SJSA1 (cell line): ENCODE measurements at places on chromosomes 1 and 21. TPM values are rescaled to one million over a fixed set of nuclear protein-coding genes. Genes with fewer than 3 reads are reported as not detected.

DNA sequence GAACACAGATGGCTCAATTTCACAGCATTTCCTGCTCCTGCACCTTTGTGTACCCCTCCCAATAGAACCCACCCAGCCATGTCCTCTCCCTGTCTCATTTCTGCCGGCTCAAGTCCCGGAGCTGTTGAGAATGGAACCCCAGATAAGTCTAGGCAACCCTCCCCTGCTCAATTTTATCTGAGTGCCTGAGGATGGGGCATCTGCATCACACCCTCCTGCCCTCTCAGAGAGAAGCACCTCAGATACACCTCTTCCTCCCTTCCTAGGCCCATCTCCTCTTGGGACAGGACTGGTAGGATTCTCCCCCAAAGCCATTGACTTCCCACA is 1.1 kb downstream of the KIF21B start:
- no peaks in the 10 kb centered on the region for H3K36me3 ChIP-seq
- no peak overlapping the region; the same call in 1 of the 2 replicates for H3K4me3 ChIP-seq
- H3K27ac ChIP-seq = no peak overlapping the region
- H3K27me3 ChIP-seq = no peaks in the 10 kb centered on the region

DNA sequence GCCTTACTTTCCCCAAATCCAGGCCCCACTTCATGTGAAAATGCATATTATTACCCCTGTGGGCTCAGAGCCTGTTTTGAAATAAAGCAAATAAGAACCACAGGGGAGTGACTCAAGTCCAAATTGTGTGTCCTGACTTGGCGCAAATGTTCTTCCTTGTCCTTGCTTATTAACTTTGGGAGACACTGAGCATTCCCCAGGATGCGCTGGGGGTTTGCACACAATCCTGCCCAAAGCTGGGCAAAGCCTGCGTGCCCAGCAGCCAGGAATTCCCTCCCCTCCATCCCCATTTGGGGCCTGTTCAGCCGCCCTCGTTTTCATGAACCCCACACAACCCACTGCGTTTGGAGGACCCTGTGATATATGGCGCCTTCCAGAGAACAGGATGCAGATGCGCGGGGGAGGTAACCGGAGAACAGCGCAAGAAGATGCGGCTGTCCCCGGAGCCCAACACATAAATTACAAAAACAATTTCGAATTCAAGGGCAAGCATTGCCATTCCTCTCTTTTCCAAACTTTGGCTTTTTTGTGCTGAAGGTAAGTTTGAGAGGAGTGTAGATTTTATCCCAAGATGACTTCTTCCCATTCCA is 42.4 kb upstream of the CLDN14 start:
- no peaks in the 10 kb centered on the region for H3K4me1 ChIP-seq
- no peak overlapping the region for H3K27ac ChIP-seq
- H3K27me3 ChIP-seq = 0 out of 2 replicates have a peak, but pooled peaks cover 3% of the 10 kb centered on the region
- DNase-seq = no peak

DNA sequence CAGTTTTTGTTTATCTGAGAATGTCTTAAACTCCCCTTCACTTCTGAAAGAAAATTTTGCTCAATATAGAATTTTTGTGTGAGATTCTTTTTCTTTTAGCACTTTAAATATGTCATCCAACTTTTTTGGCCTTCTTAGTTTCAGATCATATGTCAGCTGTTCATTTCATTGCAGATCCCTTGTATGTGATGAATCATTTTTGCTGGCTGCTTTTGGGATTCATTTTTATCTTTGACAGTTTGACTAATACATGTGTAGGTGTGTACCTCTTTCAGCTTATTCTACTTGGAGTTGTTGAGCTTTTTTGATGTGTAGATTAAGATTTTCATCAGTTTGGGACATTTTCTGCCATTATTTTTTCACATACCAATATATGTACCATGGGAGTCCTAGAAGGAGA is 156.8 kb downstream of the FASLG start:
- DNase-seq = no peak
- no peak overlapping the region for H3K27ac ChIP-seq
- H3K36me3 ChIP-seq = no peaks in the 10 kb centered on the region
- H3K4me3 ChIP-seq = no peak overlapping the region

GRCh38 chr1:235304549-235305451 is 23.2 kb downstream of the ARID4B start:
- no peaks in the 10 kb centered on the region for H3K27me3 ChIP-seq
- no peak overlapping the region for H3K4me3 ChIP-seq
- no peak overlapping the region for H3K27ac ChIP-seq
- peaks cover 2% of the 10 kb centered on the region; the same call in 1 of the 2 replicates for H3K4me1 ChIP-seq

DNA sequence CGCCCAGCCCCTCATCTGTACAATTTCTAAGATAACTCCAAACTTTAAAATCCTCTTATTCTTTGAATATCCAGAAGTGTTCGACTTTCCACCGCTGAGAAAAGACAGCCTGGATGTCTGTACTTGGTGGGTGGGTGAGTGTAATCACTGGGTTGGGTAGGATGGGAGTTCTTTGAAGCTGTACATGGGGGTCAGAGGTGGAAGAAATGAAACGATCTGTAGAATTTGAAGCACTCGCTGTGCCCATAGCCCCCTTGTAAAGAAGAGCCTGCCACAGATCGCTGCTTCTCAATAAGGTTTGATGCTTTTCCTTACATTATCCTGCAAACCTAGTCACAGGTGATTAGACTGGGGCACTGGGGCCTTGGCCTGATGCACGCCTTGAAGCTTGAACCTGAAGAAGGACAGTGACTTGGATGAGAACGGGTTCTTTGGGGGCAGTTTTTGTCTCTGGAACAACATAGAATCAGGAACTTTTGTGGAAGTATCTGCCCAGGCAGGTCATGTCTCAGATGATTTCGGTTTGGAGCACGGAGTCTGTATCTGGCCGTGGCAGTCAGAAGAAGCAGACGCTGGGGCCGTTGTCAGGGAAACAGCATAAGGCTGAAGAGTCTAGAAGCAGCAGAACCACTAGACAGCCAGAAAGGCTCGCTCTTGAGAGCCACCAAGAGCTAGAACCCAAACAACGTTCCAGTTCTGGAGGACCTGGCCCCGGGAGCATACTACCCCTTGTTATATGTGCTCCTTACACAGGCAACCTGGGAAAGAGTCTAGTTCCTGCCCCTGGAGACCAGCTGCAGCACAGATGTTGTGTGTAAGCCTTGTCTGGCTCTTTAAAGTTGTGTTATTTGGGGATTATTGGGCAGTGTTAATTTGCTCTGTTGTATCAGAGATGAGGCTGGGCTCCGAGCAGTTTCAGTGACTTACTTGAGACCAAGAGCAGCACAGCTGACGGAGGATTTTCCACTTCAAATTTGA is 45.1 kb upstream of the SCCPDH start:
- no peaks in the 10 kb centered on the region for H3K4me1 ChIP-seq
- H3K4me3 ChIP-seq = no peak overlapping the region
- H3K27ac ChIP-seq = no peak overlapping the region
- DNase-seq = no peak
- H3K27me3 ChIP-seq = no peaks in the 10 kb centered on the region

DNA sequence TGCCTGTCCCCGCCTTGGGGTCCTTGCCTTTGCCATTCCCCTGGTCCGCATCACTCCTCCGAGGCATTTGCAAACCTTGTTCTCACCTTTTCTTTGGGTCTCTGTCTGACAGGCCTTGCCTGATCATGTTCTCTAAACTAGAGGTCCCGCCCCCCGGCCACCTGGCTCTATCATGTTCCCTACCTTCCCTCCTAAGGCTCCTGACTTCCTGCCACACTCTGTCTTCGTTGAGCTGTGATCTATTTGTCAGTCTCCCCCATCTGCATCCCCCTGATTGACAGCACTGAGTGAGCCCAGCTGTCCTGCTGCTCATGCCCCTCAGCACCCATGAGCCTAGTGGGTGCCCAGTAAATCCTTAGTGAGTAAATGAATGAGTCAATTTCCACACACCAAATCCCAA is 22.8 kb downstream of the ERG start:
- H3K27ac ChIP-seq = no peak overlapping the region
- H3K36me3 ChIP-seq = no peaks in the 10 kb centered on the region
- no peak overlapping the region for H3K4me3 ChIP-seq
- H3K4me1 ChIP-seq = no peaks in the 10 kb centered on the region
- H3K27me3 ChIP-seq = no peaks in the 10 kb centered on the region
- DNase-seq = no peak

GRCh38 chr1:161678500-161678899 is 15.6 kb downstream of the FCGR2B start:
- no peaks in the 10 kb centered on the region; the same call in 1 of the 2 replicates for H3K27me3 ChIP-seq
- no peak overlapping the region for H3K4me3 ChIP-seq
- DNase-seq = no peak
- no peaks in the 10 kb centered on the region for H3K4me1 ChIP-seq
- H3K36me3 ChIP-seq = no peaks in the 10 kb centered on the region
- H3K27ac ChIP-seq = no peak overlapping the region

- H3K27me3 ChIP-seq = no peaks in the 10 kb centered on the region
- H3K4me1 ChIP-seq = peaks cover 58% of the 10 kb centered on the region
- peaks cover 3% of the 10 kb centered on the region; the same call in 1 of the 2 replicates for H3K36me3 ChIP-seq
- H3K27ac ChIP-seq = peak overlapping the region; percentile 95
Measured at GRCh38 chr1:214446772-214447556, 104.4 kb downstream of the PTPN14 start.

GRCh38 chr1:170823120-170823519 is 112.2 kb upstream of the MROH9 start:
- no peaks in the 10 kb centered on the region for H3K27me3 ChIP-seq
- H3K4me3 ChIP-seq = no peak overlapping the region
- H3K36me3 ChIP-seq = no peaks in the 10 kb centered on the region
- H3K27ac ChIP-seq = no peak overlapping the region
- no peaks in the 10 kb centered on the region for H3K4me1 ChIP-seq
- DNase-seq = no peak

DNA sequence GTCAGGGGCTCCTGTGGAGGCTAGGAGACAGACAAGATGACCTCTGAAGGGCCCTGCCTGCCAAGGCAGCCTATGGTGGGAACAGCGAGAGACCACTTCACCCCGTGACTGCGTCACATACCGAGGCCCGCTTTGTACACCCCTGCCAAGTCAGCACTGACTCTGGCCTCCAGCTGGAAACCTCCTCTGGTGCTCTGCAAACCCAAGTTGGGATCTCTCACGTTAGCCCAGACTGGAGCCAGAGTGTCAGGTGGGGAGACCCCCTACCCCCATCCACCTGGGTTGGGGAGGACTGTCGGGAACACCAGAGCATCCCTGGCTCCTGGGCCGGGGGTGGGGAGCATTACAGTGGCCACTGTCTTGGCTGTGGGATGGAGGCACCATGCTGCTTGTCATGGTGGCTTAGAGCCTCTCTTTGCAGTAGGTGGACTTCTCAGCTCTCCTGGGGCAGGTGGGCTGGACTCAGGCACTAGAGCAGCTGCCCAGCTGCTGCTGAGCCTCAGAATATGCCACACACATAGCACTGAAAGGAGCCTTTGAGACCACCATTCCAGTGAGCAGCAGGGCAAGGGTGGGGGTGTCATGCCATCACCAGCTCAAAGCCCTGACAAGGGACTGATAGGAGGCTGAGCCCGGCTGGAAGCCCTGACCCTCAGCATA is 50.4 kb downstream of the ELK4 start:
- H3K27ac ChIP-seq = no peak overlapping the region
- no peak overlapping the region for H3K4me3 ChIP-seq
- DNase-seq = no peak
- no peaks in the 10 kb centered on the region for H3K4me1 ChIP-seq
- no peaks in the 10 kb centered on the region for H3K36me3 ChIP-seq

DNA sequence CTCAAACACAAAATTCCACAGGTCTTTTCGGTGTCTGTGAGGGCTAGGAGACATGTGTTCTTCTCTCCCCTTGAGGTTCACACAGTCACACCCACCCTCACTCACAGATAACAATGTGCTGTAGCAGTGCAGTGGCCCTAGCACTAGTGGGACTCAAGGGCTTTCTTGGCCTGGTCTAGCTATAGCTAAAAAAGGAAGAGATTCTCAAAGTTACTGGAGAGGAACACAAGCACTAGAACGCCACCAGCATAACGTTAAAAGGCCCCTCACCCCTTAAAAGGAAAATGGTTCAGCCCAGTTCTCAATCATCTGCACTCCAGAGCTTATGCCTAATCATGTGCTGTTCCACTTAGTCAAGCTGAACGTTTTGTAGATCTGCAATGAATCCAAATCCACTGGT is 39.5 kb downstream of the RGS8 start:
- H3K36me3 ChIP-seq = no peaks in the 10 kb centered on the region
- no peak overlapping the region for H3K4me3 ChIP-seq
- DNase-seq = no peak
- H3K4me1 ChIP-seq = peaks cover 3% of the 10 kb centered on the region; the same call in 1 of the 2 replicates

DNA sequence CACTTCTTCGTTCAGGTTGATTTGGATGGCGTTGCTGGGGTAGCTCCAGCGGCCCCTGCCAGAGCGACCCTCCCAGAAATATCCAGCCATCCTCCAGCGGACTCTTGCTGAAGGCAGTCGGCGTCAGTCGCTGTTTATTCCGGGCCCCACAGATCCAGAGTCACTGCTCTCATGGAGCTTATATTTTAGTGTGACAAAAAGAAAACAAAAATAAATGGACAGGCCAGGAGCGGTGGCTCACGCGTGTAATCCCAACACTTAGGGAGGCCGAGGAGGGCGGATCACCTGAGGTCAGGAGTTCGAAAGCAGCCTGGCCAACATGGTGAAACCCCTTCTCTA is 791 bp upstream of the CFAP298 start:
- DNase-seq = no peak
- peaks cover 8% of the 10 kb centered on the region for H3K4me1 ChIP-seq
- peaks cover 3% of the 10 kb centered on the region; the same call in 1 of the 2 replicates for H3K36me3 ChIP-seq
- H3K4me3 ChIP-seq = peak overlapping the region; percentile 78
- peak overlapping the region; percentile 98 for H3K27ac ChIP-seq
- 0 out of 2 replicates have a peak, but pooled peaks cover 3% of the 10 kb centered on the region for H3K27me3 ChIP-seq

GRCh38 chr1:214120951-214121350 is 133.2 kb downstream of the PROX1 start:
- no peaks in the 10 kb centered on the region for H3K4me1 ChIP-seq
- no peaks in the 10 kb centered on the region for H3K36me3 ChIP-seq
- no peak for DNase-seq

DNA sequence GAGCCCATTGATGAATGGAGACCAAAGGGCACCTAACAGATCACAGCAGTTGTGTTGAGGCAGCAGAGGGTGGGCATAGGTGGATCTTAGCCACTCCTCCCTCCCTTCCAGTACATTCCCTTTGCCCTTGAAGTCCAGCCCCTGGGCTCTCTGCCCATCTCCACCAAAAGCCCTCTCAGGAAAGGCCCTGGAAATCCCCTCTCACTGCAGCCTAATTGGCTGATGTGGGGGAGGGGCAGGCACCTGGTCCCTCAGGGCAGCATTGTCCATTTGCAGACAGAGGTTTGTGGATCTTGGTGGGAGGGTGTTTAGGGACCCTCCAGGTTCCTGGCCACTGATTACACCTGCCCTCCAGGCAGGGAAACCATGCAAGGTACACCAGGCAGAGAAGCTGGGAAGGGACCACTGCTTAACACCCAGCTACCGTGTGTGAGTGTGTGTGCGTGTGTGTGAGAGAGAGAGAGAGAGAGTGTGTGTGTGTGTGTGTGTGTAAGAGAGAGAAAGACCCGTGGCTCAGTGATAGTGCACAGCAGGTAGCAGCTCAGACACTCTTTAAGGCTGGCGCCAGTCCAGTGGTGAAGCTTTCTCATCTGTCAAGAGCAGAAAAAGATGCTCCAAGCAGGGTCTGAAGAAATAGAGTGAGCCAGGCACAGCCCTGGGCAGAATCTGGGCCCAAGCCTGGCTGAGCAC is 71.1 kb downstream of the MATN1 start:
- DNase-seq = no peak
- H3K4me1 ChIP-seq = no peaks in the 10 kb centered on the region
- no peak overlapping the region for H3K4me3 ChIP-seq
- no peaks in the 10 kb centered on the region for H3K27me3 ChIP-seq
- no peak overlapping the region for H3K27ac ChIP-seq
- no peaks in the 10 kb centered on the region for H3K36me3 ChIP-seq

The GBP6 gene
- not detected in 2 replicates for total RNA-seq

The ZNF683 gene
- not detected in 2 replicates for total RNA-seq

The COL8A2 gene
- 1.1 and 1.2 TPM in 2 replicates for total RNA-seq

The TAS1R1 gene
- not detected in 2 replicates for total RNA-seq

The DNAH14 gene
- 36.2 and 51.7 TPM in 2 replicates for total RNA-seq

The PRPF38B gene
- 9.1 and 22.1 TPM in 2 replicates for total RNA-seq

The CD48 gene
- total RNA-seq = not detected in 2 replicates

The OR2L2 gene
- total RNA-seq = not detected in 2 replicates

The RGS18 gene
- total RNA-seq = not detected in 2 replicates

The DMBX1 gene
- not detected in 2 replicates for total RNA-seq
